Naive thymus-derived CD4-positive, alpha-beta T cell (primary cell): ENCODE measurements at places on chromosomes 3 and 15. TPM values are rescaled to one million over a fixed set of nuclear protein-coding genes. Genes with fewer than 3 reads are reported as not detected.

DNA sequence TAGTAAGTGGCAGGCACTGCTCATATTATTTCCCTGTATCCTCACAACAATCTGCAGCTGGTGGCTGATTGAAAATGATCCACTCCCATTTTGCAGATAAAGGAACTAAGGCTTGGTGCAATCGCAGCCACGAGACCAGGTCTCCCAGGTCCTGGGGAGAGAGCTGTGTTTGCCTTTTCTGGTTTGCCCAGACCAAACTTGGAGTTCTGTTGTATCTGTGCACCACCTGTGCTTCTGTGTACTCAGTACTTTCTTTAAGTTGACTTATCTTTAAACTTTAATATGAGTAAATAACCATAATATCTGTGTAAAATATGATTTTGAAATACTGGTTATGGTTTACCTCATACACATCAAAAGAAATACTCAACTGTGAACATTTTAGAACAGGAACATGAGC is 625.7 kb upstream of the CFAP20DC start:
- no peak for DNase-seq

Gene CCR2
- 0.73 TPM for total RNA-seq

DNA sequence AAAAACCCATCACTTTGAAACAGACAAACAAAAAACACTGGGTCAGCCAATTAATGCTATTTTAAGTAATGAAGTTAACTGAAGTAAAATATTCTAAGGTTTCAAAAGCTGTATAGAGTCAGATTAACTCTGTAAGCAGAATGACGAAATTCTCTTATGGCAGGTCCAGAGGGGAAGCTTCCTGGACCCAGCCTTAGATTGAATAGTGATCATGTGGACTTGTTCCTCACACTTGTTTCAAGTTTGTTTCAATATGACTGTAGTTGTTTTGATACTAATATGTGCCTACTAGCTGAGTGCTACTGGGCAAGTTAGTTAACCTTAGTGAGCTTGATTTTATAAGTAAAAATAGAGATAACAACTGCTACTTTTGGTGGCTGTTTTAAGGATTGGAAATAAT is 32.6 kb downstream of the PLS1 start:
- no peak for DNase-seq

GRCh38 chr3:58173029-58173668 is 37.6 kb downstream of the DNASE1L3 start:
- DNase-seq: no peak

Gene KIF23
- 36.4 and 39.4 TPM in 2 replicates for total RNA-seq

DNA sequence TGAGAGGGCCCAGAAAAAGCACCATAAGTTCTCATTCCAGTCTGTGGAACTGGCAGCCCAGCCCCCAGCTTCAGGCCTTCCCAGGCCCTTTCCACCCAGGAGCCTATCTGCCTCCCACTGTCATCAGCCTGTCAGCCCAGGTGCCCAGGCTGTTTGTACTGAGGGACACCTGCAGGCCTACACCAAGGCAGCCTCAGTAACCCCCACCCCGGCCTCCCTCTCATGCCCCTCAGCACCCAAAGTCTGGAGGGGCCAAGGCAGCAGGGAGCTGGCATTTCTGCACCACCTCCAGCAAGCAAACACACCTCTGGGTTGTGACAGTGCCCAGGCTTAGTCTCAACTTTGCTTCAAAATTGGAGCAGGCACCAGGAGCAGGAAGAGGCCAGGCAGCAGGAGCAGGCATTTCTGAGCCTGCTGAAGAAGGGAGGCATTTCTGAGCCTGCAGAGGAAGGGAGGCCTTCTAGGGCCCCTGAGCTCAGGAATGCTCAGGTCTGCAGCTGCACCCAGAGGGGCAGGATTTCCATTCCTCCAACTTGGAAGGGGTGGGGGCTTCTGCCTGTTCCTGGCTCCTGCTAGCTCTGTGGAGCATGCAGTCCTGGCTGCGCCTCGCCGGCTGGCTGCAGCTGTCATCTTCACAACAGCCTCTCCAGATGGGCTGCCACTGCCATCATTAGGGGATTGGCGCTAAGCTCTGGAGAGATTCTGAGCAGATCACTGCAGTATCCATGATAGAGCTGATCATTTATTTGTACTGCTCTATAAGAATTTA is 396.1 kb downstream of the UNC13C start:
- DNase-seq: no peak

GRCh38 chr3:149934524-149934923 is 36.2 kb downstream of the PFN2 start:
- DNase-seq: no peak

GRCh38 chr3:41370307-41370706 is 171.0 kb downstream of the CTNNB1 start:
- no peak for DNase-seq

- DNase-seq: no peak
Measured at GRCh38 chr3:74001436-74001835, 376.7 kb upstream of the PDZRN3 start.

DNA sequence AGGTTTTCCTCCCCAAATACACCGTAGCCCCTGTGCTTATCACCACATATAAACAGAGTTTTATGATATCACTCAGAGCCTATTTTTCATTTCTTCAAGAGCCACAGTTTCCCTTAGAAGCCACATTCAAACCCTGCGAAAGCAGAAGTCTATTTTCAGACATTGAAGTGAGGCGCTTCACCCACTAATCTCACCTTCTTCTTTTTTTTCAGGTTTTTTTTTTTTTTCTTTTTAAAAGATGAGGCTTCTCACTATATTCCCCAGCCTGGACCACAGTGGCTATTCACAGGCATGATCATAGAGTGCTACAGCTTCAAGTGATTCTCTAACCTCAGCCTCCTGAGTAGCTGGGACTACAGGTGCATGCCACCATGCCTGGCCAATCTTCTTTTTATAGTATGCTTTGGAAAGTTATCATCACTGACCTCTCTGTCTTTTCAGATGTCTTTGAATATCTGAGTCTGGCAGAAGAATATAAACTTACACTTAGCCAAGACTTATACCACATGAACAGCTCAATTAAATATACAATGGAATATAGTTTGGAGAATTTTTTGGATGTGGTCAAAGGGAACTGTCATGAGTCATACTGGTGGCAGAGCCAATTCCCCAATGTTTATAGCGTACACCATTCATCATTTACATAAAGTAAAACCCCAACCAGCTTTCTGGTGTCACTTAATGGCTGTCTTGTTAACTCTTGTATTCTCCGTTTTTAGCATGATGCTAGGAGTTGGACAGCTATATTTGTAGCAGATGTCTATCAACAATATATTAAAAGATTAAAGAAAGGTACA is 59.7 kb upstream of the CCDC50 start:
- no peak for DNase-seq
